ENCODE measurements at places on chromosomes 7 and 10.
A peak's percentile ranks its signal among the peaks of the same experiment; 100 is the strongest.

GRCh38 chr7:124718032-124718766 lies 47.4 kb downstream of the GPR37 start:
- DNase-seq, result no peak

GRCh38 chr7:103116991-103117390 lies 31.9 kb downstream of the NAPEPLD start:
- no peak for DNase-seq

GRCh38 chr7:28407651-28408050 lies 4.7 kb upstream of the CREB5 start:
- DNase-seq, result no peak

DNA sequence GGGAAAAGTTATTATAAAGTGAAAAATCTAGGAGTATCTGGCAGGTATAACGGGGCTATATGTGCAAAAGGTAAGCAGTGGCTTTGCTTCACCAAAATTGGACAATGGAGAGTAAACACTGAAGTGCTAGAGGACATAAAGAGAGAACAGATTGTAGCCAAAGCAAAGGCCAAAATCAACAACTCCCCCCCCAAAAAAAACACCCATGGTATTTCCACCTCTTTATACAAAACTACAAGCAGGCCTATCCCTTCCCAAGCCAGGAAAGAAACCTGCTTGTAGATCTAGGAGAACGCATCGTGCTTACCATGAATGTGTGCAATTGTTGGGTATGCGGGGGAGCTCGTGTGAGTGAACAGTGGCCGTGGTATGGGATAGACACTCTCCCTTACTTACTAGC lies 9.2 kb upstream of the AKR1B1 start:
- DNase-seq, result no peak

DNA sequence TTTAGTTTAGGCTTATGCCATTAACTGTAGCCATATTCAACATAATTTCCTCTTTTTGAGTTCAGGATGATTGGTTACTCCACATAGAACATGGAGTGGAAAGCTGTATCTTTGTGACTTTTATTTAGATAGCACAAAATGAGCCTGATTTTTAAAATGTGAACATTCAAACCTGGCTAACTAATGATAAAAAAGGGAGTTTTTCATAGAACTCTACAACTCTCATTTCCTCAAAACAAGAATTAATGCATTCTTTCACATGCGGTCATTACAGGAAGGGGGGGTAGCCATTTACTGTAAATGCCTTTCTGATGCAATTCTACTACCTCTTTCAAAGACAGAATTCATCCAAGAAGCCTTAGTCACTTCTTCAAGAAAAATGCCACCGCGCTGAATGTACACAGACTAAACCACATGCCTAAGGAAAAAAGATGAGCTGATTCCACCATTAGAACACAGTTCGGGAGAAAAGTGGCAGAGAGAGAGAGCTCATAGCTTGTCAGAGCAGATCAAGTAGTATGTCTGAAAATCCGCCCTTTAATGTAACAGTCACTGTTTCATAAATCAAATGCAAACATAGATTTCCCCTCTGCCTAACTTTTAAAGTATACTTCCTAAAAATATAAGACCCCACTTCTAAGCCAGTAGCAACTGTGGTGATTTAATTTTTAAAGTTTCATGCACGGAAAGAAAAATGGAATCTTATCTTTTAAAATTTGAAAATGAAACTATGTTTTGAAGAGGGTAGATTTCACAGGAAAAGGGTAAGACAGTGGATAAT lies 226.4 kb upstream of the KLF14 start:
- DNase-seq, result peak; percentile 71

DNA sequence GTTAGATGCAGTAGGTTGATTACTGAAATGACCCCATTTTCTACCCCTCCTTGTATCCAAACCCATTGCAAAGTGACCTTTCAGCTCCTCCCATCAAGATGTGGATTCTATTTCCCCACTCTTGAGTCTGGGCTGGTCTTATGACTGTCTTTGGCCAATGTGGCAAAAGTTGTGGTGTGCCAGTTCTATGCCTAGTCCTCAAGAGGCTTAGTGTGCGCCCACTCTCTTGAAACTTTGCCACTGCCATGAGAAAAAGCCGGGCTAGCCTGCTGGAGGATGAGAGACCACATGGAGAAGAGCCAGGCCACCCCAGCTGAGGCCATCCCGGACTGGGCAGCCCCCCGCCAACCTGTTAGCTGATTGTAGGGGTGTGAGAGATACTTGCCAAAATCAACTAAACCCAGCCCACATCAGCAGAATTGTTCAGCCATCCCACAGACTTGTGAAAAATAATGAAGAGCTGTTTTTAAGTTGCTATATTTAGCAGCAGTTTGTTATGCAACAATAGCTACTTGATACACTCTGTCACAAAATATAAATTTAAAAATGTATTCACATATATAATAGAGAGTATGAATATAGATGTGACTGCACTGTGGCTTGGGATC lies 131.0 kb upstream of the PALS2 start:
- no peak for DNase-seq

- no peak for DNase-seq
Measured at GRCh38 chr7:92156990-92157389, 22.0 kb downstream of the LRRD1 start.

- DNase-seq, result no peak
Measured at GRCh38 chr10:67943917-67944316, 59.5 kb downstream of the SIRT1 start.

- DNase-seq, result no peak
Measured at GRCh38 chr7:134367956-134368749, 51.4 kb upstream of the SLC35B4 start.

GRCh38 chr7:18903695-18904094 lies 213.7 kb downstream of the TWIST1 start:
- no peak for DNase-seq

- no peak for DNase-seq
Measured at GRCh38 chr7:41975849-41976248, 261.2 kb downstream of the GLI3 start.

- no peak for DNase-seq
Measured at GRCh38 chr7:84637568-84638338, 443.2 kb upstream of the SEMA3A start.

GRCh38 chr7:39709768-39710311 lies 86.5 kb downstream of the RALA start:
- no peak for DNase-seq

Data from CD4-positive, alpha-beta T cell treated with Interleukin-6 at 100 ng/mL for 8 hours (primary cell).